ENCODE measurements at places on chromosomes 4 and X.

GRCh38 chr4:102403116-102403515 is 57.8 kb upstream of the SLC39A8 start:
- no peak for DNase-seq

GRCh38 chr4:145618210-145618931 is 814 bp upstream of the MMAA start:
- no peak for DNase-seq

GRCh38 chrX:153556767-153557166 is 39.3 kb downstream of the ATP2B3 start:
- DNase-seq = no peak

GRCh38 chr4:41448934-41449333 is 89.0 kb upstream of the LIMCH1 start:
- DNase-seq = no peak

DNA sequence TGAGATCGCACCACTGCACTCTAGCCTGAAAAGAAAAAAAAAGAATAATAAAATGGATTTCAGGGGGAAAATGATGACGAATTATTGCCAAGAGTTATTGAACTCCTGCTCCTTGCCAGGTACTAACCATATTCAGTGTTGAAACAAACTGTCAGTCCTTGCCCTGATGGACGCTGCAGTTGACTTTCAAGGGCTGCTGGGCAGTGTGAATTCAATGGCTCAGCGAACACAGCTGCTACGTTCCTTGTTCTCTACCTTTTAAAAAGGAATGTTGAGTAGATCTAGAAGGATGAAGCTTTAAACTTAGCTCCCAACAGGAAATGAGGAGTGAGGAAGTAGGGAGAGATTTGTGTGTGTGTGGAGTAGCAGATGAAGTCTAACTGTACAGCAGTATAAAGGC is 2.7 kb downstream of the LIMCH1 start:
- no peak for DNase-seq

DNA sequence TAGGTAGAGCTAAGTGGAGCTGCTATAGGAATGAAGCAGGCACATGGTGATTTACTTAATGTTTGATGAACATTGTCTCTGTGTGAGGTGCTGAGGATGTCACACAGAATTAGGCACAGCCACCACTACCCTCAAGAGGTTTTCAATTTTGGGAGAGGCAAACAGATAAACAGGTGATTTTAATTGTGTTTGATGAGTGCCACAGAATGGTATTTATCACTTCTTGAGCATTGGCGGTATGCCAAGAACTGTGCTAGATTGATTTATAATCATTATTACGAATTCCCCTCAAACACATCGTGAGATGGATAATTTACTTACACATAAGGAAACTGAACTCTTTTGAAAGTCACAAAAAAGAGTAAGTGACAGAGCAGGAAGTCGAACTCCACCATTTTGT is 74.8 kb downstream of the FREM3 start:
- DNase-seq = no peak

GRCh38 chrX:144901521-144901920 is 345.8 kb upstream of the SPANXN1 start:
- no peak for DNase-seq

DNA sequence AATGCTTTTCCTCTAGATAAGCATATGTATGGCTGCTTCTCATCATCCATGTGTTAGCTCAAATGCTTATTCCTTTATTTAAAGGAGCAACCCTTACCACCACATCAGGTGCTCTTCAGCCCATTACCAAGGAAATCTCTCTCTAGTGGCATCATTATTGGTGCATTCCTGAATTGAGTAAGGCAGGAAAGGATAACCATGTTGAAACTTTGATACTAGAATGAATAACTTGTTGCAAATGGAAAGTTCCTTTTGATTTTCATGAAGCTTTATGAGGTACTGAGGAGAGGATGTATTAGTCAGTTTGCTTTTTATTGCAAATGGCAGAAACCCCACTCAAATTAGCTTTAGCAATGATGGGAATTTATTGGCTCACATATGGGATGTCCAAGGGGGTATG is 212.3 kb upstream of the FGF13 start:
- no peak for DNase-seq

DNA sequence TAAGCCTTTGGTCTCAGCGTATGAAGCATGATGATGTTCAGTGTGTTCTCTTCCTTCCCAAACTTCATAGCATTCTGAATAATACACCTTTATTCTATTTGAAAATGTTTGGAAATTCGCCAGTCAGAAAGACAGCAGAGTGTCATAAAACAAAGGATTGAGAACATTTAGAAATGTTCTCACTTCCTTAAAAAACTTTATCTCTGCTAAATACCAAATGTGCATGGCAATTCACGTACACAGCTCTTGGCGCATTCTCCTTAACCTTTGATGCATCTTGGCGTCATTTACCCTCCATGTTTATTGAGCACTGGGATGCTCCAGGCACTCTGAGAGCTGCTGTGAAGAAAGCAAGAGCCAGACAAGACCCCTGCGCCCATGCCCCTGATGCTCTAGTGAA is 7.2 kb upstream of the IRF2 start:
- DNase-seq = no peak

GRCh38 chrX:48043056-48043455 is 28.4 kb downstream of the ZNF630 start:
- DNase-seq = no peak

- no peak for DNase-seq
Measured at GRCh38 chr4:80053140-80053910, 19.7 kb downstream of the ANTXR2 start.

DNA sequence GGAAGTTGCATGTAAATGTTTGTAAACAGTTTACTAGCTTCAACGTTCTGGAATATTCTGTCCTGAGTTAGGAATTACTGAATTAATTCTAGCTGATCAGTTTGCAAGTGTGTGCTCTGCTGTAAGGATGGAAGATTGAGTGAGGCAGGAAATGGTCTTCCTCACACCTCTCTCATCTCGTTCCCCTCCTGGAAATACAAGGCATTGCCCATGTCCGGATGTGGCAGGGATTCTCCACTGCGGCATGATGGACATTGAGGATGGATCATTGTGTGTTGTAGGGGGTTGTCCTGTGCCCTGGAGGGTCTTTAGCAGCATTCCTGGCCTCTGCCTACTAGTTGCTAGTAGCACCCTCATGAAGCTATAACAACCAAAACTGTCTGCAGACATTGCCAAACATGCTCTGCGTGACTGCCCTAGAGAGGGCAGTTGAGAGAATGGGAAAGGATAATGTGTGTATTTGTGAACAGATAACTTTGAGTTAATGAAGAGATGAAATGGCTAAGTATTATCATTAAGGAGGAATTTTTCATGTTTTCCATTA is 12.6 kb downstream of the CA5B start:
- no peak for DNase-seq

- DNase-seq = no peak
Measured at GRCh38 chr4:20724915-20725314, 24.7 kb downstream of the PACRGL start.

DNA sequence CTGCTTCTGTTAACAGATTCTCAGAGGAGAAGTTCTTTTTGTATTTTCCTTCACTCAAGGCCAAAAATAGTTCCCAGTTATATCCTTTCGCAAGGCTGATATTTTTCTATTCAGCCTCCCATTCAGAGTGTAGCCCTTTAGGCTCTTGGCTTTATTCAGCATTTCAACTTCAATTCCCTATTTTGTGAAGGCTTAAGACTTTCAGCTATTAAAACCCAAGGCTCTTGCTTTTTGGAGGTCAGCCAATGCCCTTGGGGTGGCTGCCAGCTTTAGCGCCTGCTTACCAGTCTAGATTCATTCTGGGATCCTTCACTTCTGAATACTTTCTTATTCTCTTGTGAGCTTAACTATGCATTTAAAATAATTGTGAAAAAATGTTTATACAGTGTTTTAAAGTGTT is 57.3 kb upstream of the ADGRA3 start:
- no peak for DNase-seq

DNA sequence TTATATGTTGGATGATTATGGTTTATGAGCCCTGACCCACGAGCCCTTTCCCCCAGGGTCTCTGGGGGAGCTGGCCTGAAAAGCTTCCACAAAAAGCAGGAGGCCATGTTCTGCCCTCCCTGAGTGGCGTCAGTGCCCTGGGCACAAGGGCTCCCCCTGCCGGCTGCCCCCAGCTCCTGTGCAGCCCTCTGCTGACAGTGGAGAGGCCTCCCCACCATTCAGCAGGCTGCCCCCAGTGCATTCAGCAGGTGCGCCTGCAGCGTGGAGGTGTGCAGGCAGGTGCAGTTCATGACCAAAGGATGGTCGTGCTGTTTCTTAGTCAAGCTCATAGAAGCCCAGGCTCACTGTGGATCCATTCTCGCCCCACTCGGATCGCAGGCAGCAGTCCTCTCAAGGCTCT is 12.5 kb upstream of the S100P start:
- DNase-seq = no peak

- DNase-seq = no peak
Measured at GRCh38 chrX:118058924-118059323, 57.7 kb downstream of the KLHL13 start.

DNA sequence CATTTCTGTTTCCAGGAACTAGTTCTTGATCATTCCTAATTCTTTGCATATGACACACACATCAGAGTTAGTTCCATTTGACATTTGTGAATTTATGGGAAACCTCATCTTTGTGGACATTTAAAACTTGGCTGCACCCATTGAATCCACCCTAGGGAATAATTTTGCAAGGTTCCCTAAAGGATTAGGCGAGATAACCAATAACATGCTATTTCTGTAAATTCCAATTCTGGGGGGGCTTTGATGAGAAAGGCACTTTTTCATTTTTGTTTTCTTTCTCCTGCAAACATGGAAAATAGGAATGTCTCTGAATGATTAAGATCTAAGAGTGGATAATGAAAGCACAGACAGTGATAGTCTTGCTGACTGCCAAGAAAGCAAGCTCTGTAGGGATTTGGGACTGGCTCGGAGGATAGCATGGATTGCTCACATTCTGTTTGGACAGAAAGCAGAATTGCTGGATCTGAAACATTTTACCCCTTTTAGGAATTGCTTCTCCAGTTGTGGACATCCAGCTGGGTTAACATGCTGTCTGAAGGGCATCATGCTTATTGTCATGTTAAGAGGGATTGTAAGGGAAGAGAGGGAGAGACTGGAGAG is 145.1 kb downstream of the NHS start:
- no peak for DNase-seq

DNA sequence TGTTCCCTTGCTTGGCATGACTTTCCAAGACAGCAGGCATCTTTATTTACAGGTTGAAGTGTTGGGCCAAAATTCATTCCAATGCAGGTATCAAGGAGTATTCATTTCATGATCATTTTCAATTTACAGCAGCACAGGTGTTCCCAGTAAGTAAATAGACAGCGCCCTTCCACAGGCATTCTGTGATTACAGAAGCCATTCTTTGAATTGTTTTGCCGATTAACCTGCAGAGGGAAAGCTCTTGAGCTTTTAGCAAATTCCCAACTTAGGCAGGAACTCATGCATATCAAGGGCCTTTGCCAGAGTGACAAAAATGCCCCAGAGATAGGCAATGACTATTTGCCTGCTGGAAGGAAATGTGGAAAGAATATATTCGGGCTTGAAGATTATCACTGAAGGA is 6.8 kb downstream of the TXK start:
- no peak for DNase-seq

DNA sequence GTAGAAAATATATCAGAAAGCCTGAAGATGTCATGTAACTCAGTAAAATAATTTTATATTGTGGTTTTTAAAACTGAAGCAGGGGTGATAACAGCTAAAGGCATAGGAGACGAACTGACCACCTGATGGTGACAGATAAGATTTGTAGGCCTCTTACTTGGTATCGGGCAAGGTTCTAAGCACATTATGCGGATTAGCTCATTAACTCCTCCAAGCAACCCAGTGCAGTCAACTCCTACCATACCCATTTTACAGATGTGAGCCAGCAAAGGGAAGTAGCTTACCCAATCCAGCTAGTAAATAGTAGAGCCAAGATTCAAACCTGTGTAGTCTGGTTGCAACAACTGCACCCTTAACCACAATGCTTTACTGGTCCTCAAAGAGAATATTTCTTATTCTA is 62.1 kb downstream of the CC2D2A start:
- DNase-seq = no peak

DNA sequence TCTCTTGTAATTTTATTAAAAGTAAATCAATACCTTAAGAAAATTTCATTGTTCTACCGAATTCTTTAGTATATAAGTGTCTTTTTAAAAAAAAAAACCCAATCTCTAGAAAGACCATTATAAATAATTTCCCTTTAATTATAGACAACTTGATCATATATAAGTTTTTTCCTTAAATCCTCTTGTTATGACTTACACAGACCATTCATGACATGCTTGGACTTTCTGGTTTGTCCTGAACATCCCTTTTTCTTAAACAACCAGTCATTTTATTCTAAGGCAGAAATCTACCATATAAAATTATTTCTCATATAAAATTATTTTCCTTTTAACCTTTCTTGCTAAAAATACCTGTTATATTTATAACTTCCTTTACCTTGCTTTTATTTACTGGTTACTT is 15.4 kb upstream of the FHDC1 start:
- DNase-seq = no peak

DNA sequence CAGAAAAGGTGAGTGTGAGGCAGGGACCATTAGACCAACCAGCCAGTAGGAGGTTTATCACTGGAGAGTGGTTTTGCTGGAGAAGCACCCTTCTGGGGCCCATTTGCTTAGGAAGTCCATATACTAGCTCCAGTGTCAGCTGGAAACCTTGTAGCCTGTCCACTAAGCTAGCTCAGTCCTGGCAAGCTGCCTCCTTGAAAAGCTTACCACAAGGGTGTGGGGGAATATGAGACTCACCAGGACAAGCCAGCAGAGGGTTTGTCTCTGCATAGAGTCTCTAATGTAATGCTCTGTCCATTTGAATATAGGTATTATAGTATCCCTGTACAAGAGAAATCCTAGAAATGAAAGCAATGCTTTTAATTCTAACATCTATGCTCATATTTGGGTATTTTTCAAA is 86.3 kb downstream of the FBXL5 start:
- no peak for DNase-seq

DNA sequence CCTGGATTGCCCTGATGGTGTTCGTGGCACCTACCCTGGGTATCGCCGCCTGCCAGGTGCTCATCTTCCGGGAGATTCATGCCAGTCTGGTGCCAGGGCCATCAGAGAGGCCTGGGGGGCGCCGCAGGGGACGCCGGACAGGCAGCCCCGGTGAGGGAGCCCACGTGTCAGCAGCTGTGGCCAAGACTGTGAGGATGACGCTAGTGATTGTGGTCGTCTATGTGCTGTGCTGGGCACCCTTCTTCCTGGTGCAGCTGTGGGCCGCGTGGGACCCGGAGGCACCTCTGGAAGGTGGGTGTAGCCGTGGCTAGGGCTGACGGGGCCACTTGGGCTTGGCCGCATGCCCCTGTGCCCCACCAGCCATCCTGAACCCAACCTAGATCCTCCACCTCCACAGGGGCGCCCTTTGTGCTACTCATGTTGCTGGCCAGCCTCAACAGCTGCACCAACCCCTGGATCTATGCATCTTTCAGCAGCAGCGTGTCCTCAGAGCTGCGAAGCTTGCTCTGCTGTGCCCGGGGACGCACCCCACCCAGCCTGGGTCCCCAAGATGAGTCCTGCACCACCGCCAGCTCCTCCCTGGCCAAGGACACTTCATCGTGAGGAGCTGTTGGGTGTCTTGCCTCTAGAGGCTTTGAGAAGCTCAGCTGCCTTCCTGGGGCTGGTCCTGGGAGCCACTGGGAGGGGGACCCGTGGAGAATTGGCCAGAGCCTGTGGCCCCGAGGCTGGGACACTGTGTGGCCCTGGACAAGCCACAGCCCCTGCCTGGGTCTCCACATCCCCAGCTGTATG is 1.8 kb downstream of the AVPR2 start:
- no peak for DNase-seq

GRCh38 chr4:143183513-143184216 is 1.1 kb upstream of the USP38 start:
- no peak for DNase-seq

Measured in retina (tissue), 1 donor.